Kidney (tissue), 22 donors: ENCODE measurements at places on chromosomes 11 and 22. TPM values are rescaled to one million over a fixed set of nuclear protein-coding genes. Genes with fewer than 3 reads are reported as not detected.

DNA sequence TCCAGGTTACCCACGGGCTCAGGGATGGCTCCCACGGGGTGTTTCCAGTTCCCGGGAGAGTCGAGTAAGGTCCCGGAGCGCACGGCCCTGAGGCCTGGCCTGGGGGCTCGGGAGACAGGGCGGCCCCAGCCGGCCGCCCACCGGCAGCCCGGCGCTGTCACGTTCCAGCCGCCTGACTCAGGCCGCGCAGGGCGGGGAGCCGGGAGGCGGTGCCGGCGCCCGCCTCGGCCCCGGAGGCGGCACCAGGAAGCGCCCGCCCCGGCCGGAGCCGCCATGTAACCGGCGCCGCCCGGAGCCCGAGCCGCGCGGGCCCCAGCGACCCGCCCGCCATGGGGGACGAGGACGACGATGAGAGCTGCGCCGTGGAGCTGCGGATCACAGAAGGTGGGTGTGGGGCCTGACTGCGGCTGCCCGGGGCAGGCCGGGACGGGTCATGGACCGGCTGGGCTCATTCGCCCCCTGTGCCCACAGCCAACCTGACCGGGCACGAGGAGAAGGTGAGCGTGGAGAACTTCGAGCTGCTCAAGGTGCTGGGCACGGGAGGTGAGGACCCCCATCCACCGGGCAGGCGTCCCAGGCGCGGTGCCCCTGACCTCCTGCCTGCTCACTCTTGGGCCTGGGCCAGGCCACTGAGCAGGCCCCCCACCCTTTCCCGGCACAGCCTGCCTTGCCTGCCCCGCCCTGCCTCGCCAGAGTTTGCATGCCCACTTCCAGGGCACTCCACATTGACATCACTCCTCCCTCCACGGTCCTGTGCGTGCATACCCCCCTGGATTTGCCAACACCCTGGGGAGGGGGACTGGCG, at the start of gene RPS6KA4:
RPS6KA4 (plus strand) TSS at position 256 of the 805 bp plus-strand sequence; CDS start at position 330, 74 bp downstream.
- peak within 1 kb of the TSS; percentile 88 for H3K4me3 ChIP-seq
- DNase-seq, result peak; percentile 87
- no peaks in the 10 kb centered on the region for H3K4me1 ChIP-seq
- H3K36me3 ChIP-seq, result no peaks in the 10 kb centered on the region

The PRR5L gene
- 6.3 TPM for polyA plus RNA-seq

DNA sequence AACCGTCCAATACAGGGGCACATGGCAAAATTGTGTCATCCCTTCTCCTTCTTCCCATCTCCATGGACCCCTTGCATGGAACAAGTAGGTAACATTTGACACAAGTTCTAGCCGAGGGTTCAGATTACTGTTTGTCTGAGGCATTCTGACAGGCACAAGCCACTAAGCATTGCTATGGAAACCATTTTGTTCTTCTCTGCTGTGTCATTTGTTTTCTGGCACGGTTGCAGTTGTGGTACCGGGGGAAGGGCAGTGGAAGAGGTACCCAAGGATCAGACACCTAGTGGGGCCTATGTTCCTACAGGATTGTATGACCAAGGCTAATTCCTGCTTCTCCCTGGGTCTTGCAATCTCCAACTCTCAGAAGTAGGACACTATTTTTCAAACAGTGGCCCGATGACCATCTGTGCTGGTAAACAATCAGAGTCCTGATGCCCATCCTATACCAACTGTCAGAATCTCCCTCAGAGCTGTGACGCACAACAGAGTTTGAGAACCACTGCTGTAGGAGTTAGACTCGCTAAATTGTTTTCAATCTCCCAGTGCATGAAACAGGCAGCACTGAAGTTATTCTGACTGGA, 69.3 kb downstream of the KCNC1 start:
- H3K4me3 ChIP-seq, result no peak overlapping the region
- no peaks in the 10 kb centered on the region for H3K4me1 ChIP-seq
- no peak for DNase-seq
- no peak overlapping the region for H3K27ac ChIP-seq
- H3K36me3 ChIP-seq, result no peaks in the 10 kb centered on the region
- no peaks in the 10 kb centered on the region for H3K27me3 ChIP-seq

The KCNQ1 gene
- polyA plus RNA-seq, result 49.4 TPM

The MS4A2 gene
- not detected for polyA plus RNA-seq

The RTN4R gene
- polyA plus RNA-seq, result 2.5 TPM
